DMS153 (cell line): ENCODE measurements at places on chromosomes 11 and 22.

DNA sequence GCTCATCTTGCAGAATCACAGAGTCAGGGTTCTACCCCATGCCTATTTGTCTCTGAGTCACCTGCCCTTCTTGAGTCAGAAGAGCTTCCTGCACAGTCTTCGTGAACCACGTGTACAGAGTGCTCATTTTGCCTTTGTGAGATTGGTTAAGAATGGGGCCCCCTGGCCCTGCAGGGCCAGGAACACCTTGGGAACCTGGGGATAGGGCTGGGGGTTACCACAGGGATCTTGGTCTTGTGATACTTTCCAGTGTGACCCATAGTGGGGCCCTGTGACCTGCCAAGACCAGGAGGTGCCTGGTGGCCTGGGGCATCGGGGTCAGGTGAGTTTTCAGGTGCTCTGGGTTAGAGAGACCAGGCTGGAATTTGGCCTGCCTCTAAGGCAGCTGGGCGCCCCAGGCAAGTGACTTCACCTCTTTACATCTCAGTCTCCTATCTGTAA, 9.4 kb downstream of the TMPRSS13 start:
- DNase-seq: no peak

DNA sequence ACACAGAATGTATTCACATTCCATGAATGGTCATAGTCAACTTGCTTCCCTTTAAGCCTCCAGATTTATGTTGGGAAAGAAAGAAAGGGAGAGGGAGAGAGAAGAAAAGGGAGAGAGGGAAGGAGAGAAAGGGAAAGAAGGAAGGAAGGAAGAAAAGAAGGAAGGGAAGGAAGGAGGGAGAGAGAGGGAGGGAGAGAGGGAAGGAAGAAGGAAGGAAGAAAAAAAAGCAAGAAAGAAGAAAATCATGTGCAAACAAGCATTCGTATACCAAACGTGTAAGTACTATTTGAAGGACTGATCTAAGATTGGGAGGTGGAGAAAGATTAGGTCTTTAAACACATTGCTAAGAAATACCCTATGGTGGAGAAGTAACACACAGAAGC, 23.9 kb upstream of the ARHGAP20 start:
- DNase-seq: no peak

DNA sequence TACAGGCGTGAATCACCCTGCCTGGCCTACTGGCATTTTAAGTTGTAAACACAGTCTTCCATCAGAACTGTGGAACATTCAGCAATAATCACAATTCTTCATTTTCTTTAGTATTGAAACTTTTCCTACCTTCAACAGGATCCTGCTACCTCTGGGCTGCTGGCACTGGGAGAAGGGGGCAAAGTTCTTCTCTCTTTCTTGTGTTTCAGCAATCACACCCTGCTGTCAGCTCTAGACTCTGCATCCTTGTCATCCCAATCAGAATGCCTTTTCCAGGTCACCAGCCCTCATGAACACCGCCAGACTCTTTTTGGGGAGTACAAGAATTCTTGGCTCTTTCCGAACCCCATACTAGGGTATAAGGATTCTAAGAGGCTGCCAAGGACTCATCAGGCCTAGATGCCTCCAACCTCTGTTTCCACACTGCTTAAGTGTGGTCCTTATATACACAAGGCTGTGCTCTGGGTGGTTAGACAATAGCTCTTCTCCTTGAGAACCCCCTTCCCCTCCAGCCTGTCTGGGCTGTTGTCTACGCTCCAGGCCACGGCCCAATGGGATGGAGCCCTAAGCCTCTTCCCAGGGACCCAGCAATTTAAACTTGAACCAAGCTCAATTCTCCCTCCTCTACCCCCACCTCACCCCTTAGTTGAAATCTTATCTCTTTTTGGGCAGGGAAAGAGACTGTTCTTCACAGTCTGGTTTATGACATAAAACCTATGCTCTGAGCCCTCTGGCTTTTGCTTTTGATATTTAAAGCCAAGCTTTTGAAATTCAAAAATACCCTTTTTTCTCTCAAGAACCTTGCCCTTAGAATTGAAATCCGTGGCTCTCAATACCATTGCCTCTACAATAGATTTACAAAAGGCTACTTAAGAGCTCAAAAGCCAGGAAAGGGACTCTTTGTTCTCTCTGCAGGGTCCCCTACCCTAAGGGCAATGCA, 327.4 kb downstream of the BUD13 start:
- DNase-seq: no peak

DNA sequence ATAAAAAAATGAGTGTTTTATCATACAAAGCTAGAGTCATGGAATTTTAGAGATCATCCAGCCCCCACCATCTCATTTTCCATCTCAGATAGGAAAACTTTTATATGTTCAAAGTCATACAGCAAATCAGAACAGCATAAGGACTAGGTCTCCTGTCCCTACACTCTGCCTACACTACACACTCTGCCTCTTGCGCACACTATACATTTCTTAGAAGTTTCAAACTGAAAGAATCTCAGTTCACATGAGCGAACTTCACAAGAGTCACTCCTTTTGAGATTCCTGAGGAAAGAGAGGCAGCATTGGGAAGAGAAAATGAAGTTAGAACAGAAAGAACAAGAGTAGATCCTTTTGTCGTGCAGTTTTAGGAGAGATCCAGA, 36.5 kb downstream of the ART5 start:
- no peak for DNase-seq

GRCh38 chr11:86374069-86374468, 618 bp upstream of the CCDC81 start:
- no peak for DNase-seq

DNA sequence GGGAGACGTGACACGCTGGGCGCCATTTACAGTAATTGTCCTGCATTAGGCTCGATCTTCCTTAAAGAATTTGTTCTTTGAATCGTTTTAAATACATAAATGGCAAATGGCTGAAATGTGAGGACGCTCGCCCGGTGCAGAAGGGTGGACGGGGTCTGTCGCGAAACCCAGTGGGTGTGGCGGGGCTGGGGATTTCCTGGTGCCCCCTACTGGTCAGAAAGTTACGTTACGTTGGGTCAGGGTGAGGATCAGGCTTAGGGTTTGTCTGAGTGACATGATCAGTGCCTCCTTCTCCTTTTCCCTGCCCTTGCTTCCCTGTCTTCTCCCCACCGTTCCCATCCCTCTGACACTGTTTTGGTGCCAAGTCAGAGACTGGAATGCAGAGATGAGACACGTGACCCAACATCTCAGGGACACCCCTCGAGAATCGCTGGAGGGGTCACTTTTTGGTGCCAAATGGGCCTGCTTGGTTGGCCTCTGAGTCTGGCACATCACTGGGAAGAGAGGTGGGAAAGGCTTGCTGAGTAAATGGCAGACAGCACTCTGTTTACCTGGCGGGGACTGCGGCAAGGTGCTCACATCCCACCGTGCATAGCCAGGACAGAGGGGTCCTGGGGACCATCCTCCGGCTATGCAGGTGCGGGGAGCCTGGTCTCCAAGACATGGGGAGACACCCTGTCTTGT, 1107.6 kb downstream of the BRD1 start:
- no peak for DNase-seq

GRCh38 chr22:25747245-25747944, 5.4 kb downstream of the MYO18B start:
- DNase-seq: no peak

DNA sequence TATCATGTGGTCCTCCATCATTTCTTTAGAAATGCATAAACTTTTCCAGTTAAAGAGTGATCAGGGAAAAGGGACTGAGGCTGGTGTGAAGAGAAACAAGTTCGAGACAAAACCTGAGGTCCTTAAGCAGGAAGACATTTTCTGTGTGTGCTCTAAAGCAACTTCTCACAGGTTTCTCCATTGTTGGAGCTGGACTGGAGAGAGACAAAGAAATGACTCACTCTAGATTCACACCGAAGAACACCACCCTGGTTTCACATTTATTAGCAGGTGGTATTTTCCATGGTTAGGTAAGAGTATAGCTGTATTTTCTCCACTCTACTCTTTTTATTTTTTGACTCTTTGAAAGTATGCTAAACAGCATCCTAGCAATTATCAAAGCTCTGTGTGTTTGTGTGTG, 736.4 kb downstream of the KCNA4 start:
- peak; percentile 29 for DNase-seq

GRCh38 chr22:17982572-17983141, 41.7 kb downstream of the MICAL3 start:
- DNase-seq: no peak

- DNase-seq: no peak
Measured at GRCh38 chr11:59221441-59221840, 8.7 kb upstream of the MPEG1 start.

DNA sequence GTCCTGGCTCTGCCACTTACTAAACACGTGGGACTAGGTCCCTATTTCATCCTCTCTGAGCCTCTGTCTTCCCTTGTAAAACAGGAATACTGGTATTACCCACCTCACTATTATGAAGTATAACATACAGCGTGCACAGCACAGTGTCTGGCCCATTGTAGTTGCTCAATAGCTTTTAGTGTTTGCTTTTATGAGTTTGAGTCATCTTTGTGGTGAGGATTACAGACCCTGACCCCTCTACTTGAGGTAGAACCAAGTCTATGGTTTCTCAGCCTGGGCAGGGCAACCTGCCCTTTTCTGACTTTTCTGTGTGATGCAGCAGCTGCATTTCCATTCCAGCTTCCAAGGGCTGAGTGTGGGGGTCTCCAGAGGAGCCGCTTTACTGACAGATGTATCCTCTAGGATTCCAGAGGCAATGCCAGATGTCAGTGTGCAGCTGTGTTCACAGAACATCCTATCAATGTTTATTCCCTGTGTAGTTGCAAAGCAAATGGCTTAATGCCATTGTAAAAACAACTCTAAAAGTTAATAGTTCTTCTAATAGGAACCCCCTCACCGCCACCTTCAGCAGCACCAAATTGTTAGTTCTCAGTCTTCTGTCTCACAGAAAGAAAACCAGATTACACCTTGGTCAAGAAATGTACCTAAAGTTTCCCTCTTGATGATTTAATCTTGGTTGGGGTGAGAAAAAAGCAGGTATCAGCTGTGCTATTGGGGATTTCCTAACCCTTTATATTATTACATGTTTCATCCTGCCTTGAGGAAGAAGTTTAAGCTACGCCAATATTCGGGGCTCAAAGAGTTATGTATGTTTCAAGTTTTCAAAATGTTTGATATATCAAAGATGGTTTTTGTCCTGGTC, 16.8 kb downstream of the PRR5L start:
- no peak for DNase-seq

DNA sequence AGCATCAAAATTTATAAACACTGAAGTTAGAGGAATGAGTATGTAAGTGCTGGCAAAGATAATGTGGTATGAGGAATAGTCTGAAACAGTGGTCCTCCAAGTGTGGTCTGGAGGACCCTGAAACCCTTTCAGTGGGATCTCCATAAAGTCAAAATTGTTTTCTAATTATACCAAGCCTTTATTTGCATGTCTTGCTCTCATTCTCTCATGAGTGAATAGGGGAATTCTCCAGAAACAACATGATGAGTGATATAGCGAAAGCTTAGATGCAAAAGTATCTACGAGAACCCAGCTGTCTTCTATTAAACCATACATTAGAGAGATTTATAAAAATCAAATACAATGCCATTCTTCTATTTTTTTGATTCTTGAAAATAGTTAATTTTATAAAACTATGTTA, 145.0 kb upstream of the RAG2 start:
- no peak for DNase-seq

DNA sequence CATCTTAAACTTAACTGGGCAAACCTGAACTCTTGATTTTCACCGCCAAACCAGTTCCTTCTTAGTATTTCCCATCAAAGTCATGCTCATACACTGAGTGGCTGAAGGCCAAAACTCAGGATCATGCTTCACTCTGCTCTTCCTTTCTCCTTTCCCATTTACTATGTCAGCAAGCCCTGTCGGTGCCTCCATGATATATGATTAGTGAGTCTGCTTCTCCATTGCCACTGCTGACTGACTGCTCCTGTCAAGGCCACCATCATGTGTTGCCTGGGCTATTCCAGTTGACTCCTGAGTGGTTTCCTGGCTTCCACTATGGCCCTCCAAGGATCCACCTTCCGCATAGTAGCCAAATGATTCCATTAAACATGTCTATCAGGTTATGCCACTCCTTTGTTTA, 42.8 kb upstream of the AMPD3 start:
- DNase-seq: no peak

DNA sequence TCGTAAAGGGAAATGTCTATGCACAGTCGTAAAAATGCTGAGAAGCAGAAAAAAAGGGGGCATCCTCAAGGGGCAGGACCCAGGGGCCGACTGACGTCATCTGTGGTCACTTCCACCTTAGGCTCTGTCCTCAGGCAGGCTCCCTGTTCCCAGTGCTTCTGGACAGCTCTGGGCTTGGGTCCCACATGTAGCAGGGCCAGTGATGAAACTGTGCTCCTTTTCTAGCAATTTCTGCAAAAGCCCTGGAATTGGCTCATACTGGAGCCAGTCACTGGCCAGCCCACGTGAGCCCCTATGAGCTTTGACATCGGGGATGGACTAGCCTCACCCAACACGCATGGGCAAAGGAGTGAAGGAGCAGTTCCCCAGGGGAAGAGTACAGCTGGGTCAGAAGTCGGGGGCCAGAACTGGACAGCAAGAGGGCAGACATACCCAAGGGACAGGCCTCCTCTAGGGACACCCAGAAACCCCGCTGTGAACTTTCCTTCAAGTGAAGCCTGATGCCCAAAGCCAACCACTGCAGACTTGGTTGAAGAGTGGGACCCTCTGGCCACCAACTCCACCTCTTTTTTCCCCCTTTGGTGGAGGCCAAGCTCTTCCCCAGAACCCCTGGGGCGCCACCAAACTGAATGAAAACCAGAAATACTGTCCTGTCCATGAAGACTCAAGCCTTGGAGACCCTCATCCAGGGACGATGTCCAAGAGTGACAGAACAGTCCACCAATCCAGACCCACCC, 1349.0 kb downstream of the BRD1 start:
- no peak for DNase-seq

DNA sequence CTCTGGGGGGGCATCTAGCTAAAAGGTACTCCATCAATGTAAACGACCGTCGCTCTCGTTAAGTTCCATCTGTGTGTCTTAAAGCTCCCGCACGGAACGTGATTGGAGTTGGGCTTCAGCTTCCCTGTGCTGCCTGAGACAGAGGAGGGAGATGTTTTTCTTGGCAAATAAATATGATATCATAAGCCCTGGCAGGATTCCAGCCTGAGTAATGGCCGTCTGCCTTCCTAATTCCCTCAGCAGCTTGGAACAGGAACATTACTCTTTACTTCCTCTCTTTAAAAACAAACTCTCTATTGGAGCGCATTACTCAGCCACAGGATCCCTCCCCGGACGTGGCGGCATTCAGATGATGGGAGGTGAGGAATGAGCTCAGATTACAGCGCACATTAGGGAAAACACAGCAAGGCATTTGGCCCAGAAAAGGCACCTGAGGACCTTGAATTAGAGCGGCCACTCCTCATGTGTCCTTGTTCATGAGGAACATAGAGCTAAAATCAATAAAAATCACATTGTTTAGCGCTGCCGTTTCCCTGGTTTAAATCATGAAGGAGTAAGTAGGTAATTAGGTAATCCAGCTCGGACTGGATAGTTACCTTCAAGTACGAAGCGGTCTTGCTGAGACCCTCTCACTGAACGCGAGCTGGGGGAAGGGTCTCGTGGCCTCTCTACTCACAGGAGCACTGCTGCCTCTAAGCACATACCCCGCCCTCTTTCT, 230.4 kb downstream of the ST3GAL4 start:
- peak; percentile 82 for DNase-seq

GRCh38 chr11:109971184-109971523, 122.0 kb upstream of the ZC3H12C start:
- no peak for DNase-seq

GRCh38 chr22:33861216-33861875, 58.9 kb downstream of the LARGE1 start:
- no peak for DNase-seq
